ENCODE measurements at places on chromosomes 16 and 17.

DNA sequence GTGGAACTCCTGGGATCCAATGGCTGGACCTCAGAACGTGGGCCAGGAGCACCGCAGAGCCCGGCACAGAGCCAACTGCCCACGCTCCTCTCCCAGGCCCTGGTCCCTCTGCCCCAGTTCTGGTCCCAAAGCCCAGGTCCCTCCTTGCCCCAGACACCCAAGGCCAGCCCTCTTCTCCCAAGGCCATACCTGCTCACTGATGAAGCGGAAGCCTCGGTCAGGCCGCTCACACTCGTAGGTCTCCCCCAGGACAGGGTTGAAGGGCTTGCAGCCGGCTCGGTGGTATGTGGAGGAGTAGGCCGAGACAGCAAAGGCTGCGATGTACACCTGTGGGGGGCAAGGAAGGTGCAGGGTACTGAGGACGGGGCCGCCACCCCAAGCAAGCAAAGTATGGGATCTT, 8.5 kb downstream of the OSBPL7 start:
- no peak for DNase-seq

DNA sequence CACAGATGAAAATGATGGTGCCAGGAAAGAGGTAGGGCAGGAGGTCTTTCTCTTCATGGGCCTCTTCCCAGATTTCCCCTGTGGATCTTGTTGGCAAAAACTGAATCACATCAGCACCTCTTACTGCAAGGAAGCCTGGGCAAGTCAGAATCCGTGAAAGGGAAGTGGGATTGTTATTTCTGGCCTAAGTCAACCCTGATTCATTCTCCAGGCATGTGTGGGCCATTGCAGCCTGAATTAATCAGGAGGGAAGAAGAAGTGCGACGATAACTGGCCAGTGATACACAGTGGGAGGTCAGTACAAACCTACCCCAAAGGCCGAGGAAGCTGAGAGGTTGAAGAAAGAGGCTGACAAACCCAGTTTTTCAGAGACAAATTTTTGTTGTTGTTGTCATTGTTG, 17.9 kb upstream of the NSMCE1 start:
- DNase-seq = no peak

DNA sequence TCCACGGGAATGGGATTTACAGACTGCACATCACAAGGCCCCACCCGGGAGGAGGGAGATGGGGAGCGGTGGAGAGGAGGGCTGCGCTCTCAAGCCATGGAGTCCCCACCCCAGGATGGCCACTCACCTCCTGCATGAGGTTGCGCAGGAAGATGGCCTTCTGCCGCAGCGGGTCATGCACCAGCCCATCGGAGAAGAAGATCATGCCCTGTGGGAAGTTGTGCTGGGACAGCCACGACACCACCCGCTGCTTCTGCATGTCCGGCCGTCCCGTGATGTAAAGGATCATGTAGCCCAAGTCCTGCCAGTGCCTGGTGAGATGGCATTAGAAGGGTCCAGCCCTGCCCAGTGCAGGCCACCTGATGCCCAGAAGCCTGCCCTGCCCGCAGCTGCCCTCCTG, 17.0 kb downstream of the PIMREG start:
- no peak for DNase-seq

DNA sequence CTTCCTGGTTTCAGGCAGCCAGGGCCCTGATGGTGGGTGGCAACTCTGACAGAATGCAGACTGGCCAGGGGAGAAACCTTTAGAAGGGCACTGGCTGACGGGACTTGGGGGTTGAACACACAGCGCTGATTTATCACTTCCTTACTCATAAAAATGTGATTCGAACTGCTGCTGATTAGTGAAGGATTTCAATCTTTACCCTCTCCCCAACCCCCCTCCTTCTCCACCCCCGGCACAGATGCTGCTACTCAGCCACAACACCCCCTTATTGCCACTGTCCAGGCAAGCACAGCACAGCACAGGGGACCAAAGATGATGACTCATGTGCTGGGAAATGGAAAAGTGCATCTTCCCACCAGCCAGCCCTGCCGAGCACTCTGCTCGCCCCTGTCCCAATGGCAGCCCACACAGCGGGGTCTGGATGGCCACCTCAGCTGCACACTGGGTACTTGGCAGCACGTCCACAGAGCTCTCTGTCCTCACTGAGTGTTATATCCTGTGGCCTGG, 70.1 kb downstream of the SMG6 start:
- no peak for DNase-seq

DNA sequence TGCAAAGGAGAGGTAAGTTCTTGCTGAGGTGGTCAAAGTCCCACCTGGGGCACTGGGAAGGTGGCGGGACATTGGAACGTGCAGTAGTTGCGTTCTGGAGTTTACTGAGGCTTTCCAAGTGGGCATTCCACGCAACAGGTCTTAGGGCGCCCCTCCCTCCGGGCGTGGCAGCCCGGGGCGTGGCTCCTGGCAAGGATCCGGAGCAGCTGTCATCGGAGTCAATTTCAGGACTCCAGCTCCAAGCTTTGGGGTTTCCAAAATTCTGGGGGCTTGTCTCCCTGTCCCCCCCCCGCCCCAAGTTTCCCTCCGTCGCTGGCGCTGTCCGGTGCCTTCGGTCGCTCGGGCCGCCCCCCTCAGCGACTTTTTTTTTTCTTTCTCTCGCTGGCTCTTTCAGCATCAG, 43.1 kb upstream of the AMZ2 start:
- no peak for DNase-seq

GRCh38 chr17:45091778-45092425, 30.8 kb downstream of the NMT1 start:
- DNase-seq = no peak

DNA sequence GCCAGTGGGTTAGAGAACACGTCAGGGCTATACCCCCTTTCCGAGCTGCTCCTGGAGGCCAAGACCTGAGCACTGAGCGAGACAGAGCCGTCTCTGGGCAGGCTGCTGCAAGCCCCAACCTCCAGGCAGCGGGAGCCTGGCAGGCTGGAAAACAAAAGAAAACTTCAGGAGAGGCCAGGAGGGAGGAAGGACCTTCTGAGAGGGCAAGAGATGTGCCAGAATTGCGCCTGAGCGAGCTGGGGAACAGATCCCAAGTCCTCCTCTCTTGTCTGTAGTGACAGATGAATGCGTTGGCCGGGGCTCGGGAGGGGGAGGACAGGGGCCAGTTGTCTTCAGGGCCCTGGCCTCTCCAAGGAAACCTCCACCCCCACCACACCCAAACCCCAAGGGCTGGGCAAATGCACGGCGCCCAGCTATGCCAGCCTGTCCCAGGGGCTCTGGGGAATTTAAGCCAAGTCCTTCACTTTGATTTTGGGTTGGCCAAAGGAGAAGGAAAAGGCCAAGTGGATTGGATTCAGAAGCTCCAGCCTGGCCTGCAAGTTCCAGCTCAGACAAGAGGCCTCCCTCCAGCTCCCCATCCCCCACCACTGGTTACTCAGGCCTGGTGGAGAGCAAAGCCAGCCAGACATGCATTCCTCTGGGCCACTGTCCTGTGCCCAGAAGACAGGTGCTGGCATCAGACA, 18.1 kb downstream of the SDK2 start:
- no peak for DNase-seq

- no peak for DNase-seq
These were observed 11.4 kb upstream of the NDRG4 start for GRCh38 chr16:58488531-58488930.

DNA sequence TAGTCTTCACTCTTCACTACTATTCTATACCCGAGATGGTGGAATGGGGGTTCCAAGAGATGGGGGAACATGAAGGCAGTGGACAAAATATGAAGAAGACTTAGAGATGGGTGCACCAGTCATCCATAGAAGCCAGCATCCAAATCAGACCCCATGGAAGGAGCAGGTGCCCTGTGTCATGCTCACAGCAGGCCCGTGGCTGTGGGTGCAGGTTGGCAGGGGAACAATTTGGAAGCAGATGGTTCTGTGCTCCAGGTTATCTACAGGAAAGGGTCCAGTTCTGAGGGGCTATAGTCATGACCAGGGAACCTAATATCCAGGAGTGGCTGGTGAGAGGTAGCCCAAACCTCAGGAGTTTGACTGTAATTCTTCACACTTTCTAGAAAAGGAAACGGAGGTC, 9.6 kb upstream of the LPCAT2 start:
- peak; percentile 2 for DNase-seq

DNA sequence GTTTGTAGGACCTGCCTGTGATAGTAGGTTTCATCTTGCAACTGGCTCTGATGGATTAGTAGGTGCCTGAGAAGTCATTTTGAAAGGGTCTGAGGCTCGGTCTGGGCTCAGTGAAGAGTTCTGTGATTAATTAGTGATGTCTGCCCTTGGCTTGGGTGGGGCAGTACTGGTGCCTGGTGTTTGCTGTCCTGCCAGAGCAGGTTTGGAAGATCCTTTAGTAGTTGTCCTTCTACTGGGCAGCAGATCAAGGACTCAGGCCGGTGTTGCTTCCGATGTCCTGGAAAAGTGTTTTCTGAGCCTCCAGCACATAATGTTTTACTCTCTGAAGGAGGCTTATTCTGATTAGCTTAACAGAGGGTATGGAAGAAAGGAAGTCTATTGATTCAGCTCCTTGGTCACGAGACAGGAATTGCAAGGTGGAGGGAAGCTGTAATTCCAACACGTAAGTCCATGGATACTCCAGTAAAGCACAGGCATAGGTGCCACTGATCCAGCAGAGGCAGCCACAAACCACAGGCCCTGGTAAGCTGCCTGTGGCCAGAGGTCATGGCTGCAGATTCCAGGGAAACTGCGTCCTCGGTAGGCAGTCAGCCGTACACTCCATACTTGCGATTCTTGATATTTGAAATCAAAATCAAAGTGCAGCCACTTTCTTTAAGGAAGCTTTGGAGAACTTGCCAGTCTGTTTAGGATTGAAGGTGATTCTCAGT, 18.7 kb downstream of the HLF start:
- DNase-seq = no peak

- DNase-seq = no peak
These were observed 13.2 kb upstream of the NUP93 start for GRCh38 chr16:56716761-56717160.
